ENCODE measurements at places on chromosomes 13 and 19.

DNA sequence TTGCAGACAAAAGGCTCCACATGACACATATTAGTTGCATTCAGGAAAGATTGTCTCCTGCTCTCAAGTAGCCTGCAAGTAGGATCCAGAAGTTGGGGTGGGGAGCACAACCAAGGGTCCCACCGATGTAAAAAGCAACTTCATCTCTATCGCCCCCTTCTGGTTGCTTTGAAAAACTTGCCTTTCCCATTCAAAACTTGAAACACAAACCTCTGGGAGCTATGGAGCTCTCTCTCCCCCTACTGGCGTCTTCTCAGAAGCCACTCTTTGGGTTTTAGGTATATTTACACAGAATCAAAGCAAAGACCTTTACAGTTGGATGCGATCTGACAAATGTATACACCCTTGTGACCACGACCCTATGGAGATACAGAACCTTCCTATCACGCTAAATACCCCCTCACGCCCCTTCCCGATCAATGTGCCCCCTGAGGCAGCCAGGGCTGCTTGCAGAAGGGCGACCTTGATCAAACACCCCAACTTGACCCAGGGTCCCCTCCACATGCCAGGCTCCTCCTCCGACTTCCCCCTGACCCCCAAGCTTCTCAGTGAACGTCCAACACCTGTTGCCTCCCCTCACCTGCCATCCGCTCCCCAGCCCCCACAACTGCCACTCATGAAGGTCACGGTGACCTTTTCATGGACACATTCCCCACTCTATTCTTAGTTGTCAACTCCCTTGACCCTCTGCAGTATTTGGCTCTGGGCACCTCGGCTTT lies 10.1 kb downstream of the NOSIP start:
- no peak for DNase-seq

DNA sequence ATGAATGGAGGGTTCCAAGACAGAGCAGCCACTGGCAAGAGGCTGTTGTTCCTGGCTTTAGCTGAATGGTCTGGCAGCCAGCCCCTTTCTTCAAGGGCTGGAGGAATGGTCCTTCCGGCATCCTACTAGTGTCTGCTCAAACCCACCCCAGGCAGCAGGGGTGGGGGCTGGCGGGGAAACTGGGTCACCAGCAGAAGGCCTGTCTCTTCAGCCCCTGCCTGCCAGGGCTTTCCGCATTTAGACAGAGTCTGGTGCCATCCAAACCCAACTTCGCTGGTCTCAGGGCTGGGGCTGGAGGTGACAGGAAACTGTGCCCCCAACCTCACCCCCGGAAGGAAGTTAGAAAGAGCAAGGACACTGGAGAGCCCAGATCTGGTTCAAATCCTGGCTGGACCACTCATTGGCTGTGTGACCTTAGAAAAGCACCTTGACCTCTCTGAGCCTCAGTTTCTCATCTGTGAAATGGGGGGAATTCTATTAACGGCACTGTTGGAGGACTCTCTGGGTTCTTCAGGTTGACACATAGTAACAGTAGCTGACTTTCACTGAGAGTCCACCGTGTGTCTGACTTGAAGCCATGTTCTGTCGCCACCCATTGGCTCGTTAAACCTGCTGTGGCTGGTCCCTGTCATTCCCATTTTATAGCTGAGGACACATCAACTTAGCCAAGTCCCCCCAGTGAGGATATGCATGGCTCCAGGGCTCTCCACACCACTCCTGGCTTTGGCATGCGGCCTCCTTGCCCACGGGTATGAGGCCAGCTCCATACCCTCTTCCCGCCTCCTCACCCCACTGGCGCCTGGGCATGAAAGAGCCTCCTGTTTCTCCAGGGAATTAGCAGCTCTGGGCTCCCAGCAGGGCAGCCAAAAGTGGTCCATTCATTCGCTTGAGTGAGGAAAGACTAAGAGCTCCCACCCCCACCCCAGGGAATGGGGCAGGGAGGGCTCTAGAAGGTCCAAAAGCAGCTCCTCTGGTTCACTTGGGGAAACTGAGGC lies 2.5 kb upstream of the NR2C2AP start:
- no peak for DNase-seq

- DNase-seq = no peak
These were observed 111.8 kb upstream of the PABPC3 start for GRCh38 chr13:24984134-24984533.

DNA sequence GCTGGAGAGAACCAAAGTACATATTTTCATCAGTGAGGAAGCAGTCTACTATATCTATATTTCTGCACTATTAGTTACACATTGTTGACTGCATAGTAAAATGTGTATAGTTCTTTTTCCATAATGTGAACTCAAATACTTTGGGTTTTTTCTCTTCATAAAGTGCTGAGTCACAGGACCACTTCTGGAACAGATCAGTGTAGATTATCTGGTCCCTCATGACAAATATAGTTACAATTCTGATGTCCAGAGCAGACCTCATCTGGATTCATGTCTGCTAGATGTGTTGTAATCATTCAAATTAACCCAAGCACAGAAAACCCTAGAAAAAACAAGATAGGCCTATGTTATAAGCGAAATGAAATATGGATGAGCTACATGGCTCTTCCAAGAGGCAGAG lies 171.4 kb downstream of the SUCLA2 start:
- DNase-seq = no peak

DNA sequence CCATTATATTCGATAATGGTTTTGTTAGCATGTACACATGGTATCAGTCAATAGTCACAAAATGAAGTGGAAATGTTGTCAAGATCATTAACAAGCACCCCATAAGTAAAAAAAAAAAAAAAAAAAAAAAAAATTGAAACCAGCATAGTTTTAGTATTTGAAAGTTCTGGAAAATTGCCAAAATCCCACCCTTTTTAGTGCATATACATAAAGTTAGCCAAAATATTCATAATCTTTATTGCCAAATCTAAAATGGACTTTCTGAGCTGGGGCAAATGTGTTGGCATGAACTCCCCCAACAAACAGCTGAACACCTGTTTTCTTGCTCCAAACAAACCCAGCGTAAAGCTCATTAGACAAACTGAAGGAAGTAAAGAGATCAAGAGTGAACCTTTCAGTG lies 73.9 kb downstream of the MZT1 start:
- DNase-seq = no peak

DNA sequence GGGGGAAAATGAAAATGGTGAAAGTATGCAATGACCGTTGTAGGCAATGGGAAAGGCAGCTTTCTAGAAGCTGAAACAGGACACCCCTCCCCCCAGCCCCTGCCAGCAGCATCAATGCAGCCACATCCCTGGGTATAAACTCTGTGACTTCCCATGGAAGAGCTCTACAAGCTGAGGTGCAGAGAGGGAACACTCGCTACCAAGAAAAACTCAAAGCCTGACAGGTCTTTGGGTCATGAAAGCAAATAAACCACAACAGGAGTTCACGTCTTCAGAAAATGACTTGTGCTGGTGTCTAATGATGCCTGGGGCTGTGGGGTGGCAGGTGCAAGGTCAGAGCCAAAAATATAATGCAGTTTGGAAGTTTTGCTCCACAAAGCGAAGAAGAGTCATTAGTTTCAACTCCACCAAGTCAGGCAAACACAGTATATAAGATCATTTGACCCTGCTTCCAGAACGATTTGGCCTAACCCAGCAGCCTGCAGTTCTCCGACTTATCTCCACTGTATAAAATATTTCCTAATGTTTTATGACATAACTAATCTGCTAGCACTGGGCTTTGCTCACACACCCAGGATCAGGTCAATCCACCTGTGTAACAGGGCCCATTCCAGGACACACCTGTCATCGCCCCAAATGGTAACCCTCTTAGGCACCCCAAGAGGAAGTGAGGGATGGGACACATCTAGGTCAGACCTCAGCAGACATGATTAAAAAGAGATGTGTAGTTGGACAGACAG lies 102.1 kb downstream of the IRS2 start:
- DNase-seq = no peak

GRCh38 chr13:114019367-114019766 lies 45.5 kb upstream of the C13orf46 start:
- peak; percentile 7 for DNase-seq

GRCh38 chr19:33477781-33478180 lies 43.8 kb downstream of the PEPD start:
- DNase-seq = no peak

DNA sequence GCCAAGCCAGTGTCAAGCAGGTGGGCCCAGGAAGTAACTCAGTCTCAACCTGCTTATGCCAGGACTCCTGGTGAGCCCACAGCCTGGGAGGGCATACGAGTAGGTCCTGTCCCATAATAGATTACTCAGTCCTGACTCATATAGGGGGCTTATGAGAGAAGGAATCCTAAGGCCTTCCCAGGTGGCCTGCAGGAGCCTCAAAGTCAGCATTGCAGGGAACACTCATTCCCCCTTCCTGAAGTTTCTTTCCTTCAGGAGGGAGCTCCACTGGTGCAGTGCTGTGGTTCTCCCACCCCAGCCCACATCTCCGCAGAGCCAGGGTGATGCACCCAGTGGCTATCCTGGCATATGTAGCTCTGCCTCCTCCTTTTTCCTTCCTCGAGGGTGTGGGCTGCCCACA lies 137.3 kb downstream of the ZIC5 start:
- no peak for DNase-seq

DNA sequence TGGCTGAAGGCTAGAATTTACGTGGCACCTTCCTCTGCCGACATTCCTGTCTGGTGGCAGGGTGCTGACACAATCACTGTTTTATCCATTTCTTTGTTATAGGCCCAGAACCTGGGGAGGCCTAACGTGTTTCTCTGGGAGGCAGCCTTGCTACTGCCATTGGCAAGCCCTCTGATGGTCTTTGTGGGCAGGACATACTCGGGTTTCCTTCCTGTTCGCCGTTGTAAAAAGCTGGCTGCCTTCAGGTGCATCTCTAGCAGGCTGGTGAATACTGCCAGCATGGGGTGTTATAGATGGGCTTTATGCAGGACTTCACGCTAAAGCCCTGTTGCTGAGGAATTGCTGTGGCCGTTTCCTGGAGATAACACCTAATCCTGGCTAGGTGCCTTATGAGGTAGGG lies 28.1 kb downstream of the B3GLCT start:
- DNase-seq = no peak

DNA sequence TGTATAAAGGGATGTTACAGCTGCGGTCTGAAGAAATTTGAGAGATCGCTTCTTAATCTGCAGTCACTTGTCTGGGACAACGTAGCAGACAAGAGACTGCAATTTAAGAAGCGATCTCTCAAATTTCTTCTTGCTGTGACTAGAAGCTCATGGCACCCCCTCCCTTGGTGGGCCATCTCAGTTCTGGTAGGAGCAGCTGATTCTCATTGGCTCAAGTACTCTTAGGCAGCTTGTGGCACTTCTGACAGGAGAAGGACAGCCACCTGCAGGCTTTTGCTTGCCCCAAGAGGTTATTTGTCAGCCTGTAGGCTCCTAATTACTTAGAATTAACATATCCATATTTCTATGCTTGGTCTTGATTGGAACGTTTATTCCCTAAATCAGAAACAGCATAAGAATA lies 503.0 kb downstream of the DCT start:
- no peak for DNase-seq

GRCh38 chr19:10553943-10554381 lies 10.3 kb downstream of the ATG4D start:
- DNase-seq = no peak

DNA sequence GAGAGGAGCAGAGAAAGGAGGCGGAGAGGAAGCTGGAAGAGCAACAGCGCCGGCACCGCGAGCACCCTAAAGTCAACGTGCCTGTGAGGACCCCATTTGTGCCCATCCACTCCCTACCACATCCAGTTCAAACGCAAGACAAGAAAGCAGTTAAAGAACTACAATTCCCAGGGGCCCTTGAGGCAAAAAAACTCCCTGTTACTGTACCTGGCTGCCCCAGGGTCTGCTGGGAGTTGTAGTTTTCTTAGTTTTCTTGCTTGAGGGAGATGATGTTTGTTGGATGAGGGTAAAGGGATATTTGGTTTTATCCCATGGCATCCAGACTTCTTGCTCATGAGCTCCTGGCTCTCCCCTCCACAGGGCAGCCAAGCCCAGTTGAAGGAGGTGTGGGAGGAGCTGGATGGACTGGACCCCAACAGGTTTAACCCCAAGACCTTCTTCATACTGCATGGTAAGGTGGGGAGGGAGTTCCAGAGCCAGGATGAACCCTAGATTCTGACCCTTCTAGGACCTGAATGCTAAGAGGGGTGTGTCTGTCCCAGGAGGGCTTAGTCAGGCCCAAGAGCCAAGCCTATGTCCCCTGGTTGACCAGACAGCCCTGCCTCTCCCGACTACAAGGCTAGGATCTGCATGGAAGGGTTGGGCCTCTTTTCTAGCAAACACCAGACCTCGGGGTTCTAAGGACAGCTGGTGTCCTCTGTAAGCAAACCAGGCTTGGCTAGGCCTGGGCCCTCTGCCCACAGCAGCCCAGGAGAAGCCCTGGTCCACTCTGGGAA lies 13.2 kb downstream of the NUCB1 start:
- no peak for DNase-seq

- DNase-seq = no peak
These were observed 106.7 kb downstream of the CRYL1 start for GRCh38 chr13:20418953-20419352.

DNA sequence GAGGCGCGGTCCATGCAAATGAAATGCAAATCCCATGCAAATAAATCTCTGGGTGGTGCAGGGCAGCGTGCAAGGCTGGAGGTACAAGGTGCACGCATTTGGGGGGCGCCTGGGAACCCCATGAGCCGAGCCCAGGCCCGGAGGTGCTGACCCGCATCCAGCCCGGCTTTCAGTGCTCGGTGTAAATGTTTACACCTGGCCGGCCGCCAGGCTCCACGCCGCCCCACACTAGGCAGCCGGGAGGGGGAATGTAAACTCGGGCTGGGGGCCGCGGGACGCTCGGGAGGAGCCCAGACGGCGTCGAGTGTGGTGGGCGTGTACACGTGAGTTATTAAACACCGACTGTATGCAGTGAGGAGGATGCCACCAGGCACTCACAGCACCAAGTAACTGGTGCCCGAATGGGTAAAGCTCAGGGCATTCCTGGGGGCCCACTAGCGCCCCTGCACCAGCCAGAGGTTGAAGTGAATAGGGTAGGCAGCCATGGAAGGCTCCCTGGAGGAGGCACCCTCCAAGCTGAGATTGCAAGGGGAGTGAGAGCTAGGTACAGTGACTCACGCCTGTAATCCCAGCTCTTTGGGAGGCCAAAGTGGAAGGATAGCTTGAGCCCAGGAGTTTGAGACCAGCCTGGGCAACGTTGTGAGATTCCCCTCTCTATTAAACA lies 17.2 kb downstream of the FUT6 start:
- no peak for DNase-seq

DNA sequence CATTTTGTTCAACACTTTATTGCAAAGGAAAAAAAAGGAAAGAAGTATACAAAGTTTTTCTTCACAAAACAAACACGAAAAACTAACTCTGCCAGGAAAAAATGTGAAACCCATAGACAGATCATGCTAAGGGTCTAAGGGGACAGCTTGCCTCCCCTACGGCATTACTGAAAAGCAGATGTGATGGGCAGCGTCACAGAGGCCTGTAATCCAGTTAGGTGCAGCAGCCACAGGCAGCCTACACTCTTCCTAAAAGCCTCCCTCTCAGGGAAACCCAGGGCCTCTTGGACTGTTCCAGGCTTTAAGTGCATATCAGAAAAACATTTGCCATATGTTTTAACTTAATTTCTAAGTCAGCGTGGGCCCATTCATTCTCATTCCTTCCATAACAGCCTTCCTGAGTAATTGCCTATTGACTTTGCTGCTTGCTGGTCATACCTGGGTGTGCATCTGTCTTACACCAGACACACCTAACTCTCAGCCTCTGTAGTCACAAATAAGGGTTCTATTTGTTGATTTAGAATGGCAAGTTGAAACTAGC lies 135.7 kb upstream of the SERP2 start:
- DNase-seq = no peak

- no peak for DNase-seq
These were observed 77.7 kb upstream of the VSTM2B start for GRCh38 chr19:29448046-29448445.

- DNase-seq = no peak
These were observed 640 bp upstream of the ZNF544 start for GRCh38 chr19:58227964-58228584.

- no peak for DNase-seq
These were observed 561 bp upstream of the GJA3 start for GRCh38 chr13:20161275-20161950.

All from stimulated activated CD4-positive, alpha-beta T cell treated with anti-CD3 and anti-CD28 coated beads, Interleukin-1b, Interleukin-23, amount 100 ng/mL, for 1 hour (primary cell).